Stimulated activated CD8-positive, alpha-beta memory T cell treated with anti-CD3 and anti-CD28 coated beads, Interleukin-2, amount 100 ng/mL, for 1 hour (primary cell): ENCODE measurements at places on chromosomes 5 and 9.

DNA sequence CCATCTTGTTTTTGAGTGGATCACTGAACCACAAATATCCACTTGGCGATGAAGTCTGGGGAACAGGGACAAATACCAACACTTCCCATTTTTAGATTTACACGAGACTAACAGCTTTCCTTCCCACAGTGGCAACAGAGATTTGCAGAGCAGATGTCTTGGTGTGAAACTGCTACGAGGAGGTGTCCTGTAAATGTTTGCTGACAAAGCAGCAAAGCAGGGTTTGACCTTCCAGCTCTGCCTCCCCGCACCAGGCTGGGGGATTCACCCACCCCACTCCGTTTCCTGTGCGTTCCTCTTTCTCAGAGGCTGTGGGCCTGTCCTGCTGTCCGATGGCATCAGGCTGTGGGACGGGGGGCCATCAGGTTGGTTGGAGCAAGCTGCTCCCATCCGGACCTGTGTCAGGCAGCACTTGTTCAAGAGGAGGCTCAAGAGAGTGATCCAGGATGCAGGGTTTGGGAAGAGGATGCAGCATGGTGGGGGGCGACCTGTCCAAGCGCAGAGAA, 693 bp upstream of the RGS3 start:
- no peak for DNase-seq

DNA sequence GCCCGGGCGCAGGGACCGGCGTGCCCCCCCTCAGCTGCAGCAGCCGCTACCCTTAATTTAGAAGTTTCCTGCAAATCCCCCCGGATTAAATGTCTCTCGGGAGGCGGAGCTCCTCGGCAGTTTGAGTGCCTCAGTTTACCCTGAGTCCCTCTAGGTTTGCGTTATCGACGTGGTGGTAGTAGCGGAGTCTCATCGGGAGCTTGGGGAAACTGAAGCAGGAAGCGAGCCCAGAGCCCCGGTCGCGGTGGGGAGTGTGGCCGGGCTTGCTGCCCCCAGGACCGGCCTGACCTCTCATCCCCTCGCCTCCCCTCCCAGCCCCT, 529 bp upstream of the TPM2 start:
- DNase-seq: no peak

DNA sequence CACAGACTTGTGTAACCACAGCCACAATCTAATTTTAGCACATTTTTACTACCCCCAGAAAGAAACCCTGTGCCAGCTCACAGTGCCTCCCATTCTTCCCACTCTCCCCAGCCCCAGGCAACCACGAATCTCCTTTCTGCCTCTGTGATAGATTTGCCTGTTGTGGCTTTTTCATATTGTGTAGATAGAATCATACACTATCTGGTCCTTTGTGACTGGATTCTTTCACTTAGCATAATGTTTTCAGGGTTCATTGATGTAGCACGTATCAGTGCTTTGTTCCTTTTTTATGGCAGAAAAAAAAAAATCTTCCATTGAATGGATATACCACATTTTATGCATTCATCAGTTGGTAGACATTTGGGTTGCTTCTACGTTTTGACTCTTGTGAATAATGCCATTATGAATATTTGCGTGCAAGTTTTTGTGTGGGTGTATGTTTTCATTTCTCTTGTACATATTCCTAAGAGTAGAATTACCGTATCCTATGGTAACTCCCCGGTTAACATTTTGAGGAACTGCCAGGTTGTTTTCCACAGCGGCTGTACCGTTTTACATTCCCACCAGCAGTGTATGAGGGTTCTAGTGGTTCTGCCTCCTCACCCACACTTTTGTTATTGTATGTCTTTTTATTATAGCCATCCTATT, 64.5 kb downstream of the RCL1 start:
- no peak for DNase-seq

DNA sequence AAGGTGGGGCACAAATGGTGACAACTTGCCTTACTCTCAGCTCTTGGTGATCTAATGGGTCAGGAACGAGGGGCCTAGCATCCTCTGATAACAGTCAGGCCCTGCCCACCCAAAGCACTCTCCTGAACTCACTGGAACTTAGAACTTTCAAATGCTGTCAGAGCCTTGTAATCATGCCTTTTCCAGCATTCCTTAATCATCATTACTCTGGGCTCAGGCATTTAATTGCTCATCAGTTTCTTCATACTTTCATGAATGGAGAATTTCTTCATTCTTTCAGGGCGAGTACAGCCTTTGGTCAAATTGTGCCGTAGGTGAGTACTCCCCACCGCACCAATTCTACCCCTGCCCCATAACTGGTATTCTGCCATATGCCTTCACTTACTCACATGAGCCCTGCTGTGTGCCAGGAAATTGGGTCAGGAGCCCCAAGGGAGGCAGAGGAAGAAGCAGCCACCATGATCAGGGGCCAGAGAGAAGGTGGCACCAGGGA, 30.2 kb upstream of the DUSP1 start:
- no peak for DNase-seq

GRCh38 chr9:116278326-116278725, 124.7 kb downstream of the PAPPA start:
- DNase-seq: no peak

- no peak for DNase-seq
Measured at GRCh38 chr9:136840877-136841645, 1.2 kb upstream of the AJM1 start.

DNA sequence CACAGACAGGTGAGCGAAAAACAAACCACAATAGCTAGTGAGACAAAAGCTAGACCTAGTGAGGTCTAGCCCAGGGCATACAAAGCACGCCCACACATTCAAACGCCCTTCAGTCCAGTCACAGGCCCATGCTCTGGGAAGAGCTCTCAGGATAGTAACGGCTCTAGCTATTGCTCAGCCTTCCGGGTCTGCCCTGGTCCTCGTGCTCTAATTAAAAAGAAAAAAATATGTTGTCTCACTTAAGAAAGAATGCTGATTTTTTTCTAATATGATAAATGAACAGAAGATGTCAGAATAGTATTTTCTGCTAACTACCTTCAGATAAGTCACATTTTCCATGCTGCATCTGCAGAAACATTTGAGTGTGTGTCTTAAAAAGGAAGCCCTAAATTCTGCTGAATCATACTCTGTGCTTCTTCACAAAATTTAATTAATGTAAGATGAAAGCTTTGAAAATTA, 94.5 kb downstream of the PLPP1 start:
- no peak for DNase-seq

GRCh38 chr5:17436761-17437221, 61.2 kb upstream of the TAF11L2 start:
- no peak for DNase-seq

GRCh38 chr9:131402073-131402472, 8.2 kb downstream of the PRRC2B start:
- DNase-seq: no peak

- DNase-seq: no peak
Measured at GRCh38 chr9:96183751-96184150, 118.2 kb downstream of the HSD17B3 start.

- DNase-seq: no peak
Measured at GRCh38 chr5:81019748-81020147, 59.6 kb downstream of the RASGRF2 start.

GRCh38 chr5:86360801-86361200, 256.9 kb upstream of the COX7C start:
- no peak for DNase-seq

- no peak for DNase-seq
Measured at GRCh38 chr5:167934551-167934971, 356.9 kb upstream of the WWC1 start.

GRCh38 chr5:78691084-78691960, 42.8 kb upstream of the LHFPL2 start:
- no peak for DNase-seq

DNA sequence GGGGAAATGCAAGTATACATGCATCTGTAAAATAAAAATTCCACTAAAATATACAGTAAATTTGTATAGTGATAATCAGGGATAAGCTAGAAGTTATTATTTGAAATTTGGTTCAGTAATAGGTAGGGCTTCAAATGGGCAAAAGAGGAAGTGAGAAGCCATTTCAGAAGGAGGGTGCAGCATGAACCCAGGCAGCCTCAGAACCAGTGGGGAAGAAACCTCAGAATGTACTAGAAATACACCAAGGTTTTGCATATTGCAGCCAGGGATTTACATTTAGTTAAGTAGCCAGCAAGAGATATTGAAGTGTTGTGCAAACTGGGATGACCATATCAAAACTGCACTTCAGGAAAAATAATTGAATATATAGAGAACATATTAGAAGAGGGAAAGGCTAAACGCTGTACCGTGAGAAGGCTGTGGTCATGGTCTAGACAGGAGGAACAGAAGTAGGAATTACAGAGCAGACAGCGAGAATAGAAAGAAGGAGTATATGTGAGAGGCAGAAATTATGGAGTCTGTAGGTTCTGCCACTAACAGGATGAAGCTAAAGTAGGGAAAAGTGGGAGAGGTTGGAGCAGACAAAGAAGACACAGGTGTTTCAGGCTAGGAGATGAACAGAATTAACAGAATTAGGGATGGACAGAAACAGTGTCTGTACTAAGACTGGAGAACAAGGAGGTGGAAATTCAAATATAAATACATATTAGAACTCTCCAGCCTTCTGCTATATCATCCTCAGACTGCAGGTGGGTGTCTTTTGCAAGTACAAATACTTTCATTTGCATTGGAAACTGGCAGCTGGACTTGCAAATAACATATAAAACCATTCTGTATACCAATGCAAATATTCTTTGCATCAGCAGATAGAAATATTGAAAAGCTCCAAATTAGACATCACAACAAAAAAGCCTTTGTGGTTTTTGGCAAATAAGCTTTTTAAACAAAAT, 335.6 kb downstream of the ZNF608 start:
- DNase-seq: no peak

DNA sequence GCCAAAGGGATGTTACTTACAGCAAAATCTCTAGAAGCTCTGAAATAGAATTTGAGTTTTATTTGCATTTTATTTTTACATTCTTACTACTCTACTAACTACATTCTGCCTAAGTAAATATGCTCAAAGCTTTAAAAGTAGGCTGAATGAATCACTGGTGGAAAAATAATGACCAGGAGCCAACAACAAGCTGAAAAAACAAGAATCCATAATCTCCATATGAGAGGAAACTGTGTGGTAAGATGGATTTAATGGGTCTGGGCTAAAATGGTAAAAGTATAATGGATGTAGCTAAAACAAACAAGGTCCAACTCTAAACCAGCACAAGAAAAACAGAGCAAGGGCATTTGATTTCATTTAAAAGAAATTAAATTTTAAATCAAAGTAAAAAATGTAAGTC, 525.8 kb upstream of the FTMT start:
- DNase-seq: no peak

- no peak for DNase-seq
Measured at GRCh38 chr5:28132151-28132550, 1093.8 kb upstream of the CDH9 start.

GRCh38 chr5:128749136-128749898, 211.3 kb upstream of the FBN2 start:
- DNase-seq: no peak

GRCh38 chr9:37995961-37996818, 72.8 kb downstream of the SHB start:
- no peak for DNase-seq

- no peak for DNase-seq
Measured at GRCh38 chr5:5220901-5221631, 80.9 kb downstream of the ADAMTS16 start.

- no peak for DNase-seq
Measured at GRCh38 chr9:88628811-88629210, 93.8 kb downstream of the NXNL2 start.

- no peak for DNase-seq
Measured at GRCh38 chr9:109046346-109046745, 33.0 kb upstream of the CTNNAL1 start.

DNA sequence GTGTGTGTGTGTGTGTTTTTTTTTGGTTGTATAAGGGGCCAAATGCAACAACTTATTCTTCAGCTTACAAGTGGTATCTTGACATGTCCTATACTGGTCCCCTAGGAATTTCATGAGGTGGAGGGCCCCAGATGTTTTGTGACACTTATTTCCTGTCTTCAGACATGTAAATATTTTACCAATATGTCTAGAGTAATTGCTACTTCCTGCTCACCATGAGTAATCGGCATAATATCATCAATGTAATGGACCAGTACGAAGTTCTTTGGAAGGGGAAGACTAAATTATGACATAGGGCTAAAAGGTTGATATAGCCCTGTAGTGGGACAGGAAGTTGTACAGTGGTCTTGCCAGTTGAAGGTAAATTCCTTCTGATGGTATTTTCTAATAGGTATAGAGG, 3.7 kb upstream of the OTULIN start:
- DNase-seq: no peak

GRCh38 chr9:75184471-75184870, 96.2 kb downstream of the OSTF1 start:
- no peak for DNase-seq

GRCh38 chr9:129809346-129809745, 6.4 kb downstream of the TOR1B start:
- no peak for DNase-seq

- DNase-seq: no peak
Measured at GRCh38 chr9:84322828-84323227, 17.7 kb downstream of the SLC28A3 start.

DNA sequence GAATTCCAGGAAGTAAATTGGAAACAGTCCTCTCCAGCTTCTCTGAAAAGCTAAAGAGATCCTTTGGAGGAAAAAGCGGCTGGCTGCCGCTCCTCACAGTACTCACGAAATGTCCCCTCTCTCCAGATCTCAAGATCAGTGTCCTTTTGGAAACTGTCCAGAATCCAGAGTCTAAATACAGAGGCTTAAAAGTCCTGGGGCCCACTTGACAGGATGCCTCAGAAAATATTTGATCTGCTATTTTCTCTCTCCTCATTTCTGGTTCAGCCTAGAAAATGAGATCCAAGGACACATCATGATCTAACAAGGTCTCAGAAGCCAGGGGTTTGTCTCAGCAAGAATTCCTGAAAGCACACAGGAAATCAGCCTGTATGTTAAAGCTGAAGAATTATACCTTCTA, 7.2 kb downstream of the C1QTNF2 start:
- DNase-seq: no peak

DNA sequence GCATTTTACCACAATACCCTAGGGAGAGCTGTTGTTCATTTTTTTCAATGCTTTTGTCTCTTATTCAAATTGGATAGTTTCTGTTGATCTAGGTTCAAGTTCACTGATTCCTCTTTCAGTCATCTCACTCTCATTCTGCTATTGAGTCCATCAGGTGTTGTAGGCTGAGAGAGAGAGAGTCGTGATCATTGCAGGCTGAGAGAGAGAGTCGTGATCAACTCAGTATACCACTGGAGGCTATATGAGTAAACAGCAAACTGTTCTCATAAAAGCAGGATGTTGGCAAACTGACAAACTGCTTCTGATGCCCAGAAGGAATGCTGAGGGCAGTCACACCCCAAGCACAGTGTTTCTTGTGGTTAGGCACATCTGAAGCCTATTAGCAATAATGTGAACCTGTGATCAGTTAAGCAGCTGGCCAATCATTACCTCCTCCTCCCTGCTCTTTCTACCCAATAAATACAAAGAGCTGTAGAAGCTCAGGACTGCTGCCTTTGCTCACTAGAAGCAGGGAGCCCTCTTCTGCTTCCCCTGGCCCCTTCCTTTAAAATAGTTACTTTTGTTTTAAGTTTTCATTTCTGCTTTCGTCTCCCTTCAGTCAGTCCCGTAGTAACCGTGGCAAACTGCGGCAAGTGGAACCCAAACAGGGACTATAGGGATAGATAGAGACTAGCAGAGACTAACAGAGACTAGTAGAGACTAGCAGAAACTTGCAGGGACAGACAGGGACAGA, 476.1 kb upstream of the ACO1 start:
- no peak for DNase-seq
